ENCODE measurements at places on chromosomes 6 and 20.
A peak's percentile ranks its signal among the peaks of the same experiment; 100 is the strongest.

DNA sequence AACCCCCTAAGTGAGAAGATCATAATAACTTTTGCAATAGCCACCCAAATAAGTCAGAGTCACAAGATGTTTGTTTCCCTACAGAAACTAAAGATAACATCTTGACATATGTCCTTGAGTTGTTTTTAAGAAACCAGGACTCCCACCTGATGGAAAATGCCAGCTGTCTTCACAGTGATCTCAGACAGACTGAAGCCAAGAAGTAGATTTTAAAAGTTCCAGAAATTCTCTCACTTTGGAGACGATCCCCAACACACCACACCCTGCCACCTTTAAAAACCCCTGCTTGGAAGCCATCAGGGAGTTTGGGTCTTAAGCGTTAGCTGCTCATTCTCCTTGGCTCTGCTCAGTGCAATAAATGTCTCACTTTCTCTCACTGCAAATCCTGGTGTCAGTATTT is 63.0 kb downstream of the GPR6 start:
- no peak for DNase-seq

GRCh38 chr6:81896525-81897503 is 144.3 kb upstream of the TENT5A start:
- DNase-seq = no peak

GRCh38 chr20:62748311-62748710 is 39.7 kb downstream of the NTSR1 start:
- DNase-seq = no peak

- DNase-seq = peak; percentile 24
These were observed 8.9 kb downstream of the BPIFB1 start for GRCh38 chr20:33291830-33292355.

- DNase-seq = no peak
These were observed 138.9 kb upstream of the PTPRK start for GRCh38 chr6:128659276-128659675.

GRCh38 chr6:3125815-3126214 is 7.3 kb downstream of the BPHL start:
- DNase-seq = no peak
